ENCODE measurements at places on chromosomes 4 and X. TPM values are rescaled to one million over a fixed set of nuclear protein-coding genes. Genes with fewer than 3 reads are reported as not detected.
A peak's percentile ranks its signal among the peaks of the same experiment; 100 is the strongest.

The WNK3 gene
- total RNA-seq, result 1.6 TPM

The PLXNB3 gene
- 5.3 TPM for total RNA-seq

The FUNDC2 gene
- 63.5 TPM for total RNA-seq

The PDLIM3 gene
- not detected for total RNA-seq

The ZNF827 gene
- 6.5 TPM for total RNA-seq

The COL4A6 gene
- total RNA-seq, result 25.2 TPM

The PQBP1 gene
- total RNA-seq, result 75.5 TPM

The NXT2 gene
- 7.0 TPM for total RNA-seq

The DMP1 gene
- not detected for total RNA-seq

The ANXA10 gene
- not detected for total RNA-seq

The GAB1 gene
- 10.4 TPM for total RNA-seq

The EGFL6 gene
- total RNA-seq, result not detected

DNA sequence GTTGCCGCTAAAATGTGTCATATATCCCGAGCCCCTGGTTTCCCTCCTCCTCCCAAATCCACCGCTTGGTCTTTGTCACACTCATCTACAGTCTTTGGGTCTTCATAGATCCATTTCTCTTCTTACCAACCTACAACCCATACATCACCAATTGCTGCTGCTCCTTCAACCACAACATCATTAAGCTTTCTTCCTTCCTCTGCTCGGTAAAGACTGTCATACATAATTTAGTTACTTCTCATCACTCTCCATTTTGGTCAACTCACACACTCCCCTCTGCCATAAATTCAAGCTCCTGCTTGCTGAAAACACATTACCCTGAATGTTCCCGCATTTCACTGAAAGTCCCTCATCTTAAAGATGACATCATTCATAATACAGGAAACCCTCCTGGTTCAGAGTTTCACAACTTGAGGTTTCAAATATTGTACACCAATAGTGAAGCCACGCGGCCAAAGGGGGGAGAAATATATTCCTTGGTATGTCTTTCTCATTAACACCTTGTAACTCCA, 1.7 kb upstream of the DCTD start:
- DNase-seq, result peak; percentile 21

DNA sequence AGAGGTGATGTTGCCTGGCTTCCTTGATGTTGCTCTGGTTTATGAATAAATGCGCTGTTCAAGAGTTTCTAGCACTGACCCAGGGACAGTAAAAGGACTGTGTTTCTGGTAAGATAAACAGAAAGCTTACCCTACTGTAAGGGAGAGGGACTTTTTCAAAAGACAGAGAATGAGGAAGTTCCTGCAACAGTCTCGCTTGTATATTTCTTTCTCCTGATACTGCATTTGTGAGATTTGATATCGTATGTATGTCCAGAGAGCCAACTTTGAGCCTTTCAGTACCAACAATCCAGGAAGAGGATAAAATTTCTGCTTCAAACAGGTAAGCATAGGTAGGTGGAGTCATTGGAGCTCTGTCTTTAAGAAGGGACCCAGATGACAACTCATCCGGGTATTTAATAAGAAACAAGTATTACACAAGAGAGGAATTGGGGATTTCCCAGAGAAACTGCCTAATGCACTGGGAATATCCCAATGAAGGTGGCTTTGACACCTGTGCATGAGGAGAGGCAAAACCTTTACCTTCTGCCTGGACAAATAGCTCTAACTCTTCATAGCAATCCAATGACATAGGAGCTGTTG, 773 bp downstream of the DAPP1 start:
- DNase-seq, result peak; percentile 88

DNA sequence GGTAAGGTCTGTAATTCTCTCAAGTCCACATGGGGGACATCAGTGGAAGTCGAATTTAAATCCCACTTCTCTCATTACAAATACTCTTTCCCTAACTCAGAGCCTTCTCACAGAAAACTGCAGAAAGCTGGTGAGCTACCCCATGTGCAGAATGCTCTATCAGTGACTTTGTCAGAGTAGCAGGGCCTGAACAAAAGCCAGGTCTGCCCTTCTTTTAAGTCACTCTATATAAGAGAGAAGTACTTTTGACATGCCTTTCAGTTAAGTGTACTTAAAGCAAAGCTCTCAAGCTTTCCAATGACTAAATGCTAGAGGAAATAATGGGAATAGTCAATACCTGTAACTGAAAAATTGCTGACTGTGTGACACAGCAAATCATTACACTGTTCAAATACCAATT, 323.1 kb downstream of the KCNIP4 start:
- no peak for DNase-seq

- DNase-seq, result peak; percentile 22
These were observed 495.2 kb downstream of the NLGN4X start for GRCh38 chrX:5733501-5733900.

GRCh38 chr4:176236946-176237345, 32.1 kb downstream of the ASB5 start:
- peak; percentile 34 for DNase-seq

GRCh38 chr4:33715841-33716395, 2528.4 kb downstream of the ARAP2 start:
- peak; percentile 96 for DNase-seq

- DNase-seq, result no peak
These were observed 64.7 kb downstream of the DHX15 start for GRCh38 chr4:24519649-24520048.

DNA sequence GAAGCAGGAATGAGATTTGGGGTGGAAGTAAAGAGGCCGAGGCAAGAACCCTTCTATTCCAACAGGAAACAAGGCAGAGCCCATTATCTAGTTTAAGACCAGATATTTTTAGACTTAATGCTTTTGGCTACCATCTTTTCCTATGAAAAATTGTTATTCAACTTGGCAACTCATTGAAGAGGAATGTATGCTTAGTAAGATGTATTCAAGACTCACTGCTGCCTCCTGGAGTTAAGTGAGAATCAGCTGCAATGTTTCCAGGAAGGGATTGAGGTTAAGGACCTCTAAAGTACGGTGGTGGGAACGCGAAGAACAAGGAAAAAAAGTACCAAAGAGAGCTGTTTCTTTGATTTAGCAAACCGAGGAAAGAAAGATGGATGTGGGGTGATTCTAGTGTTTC, 89.1 kb downstream of the RAPGEF2 start:
- DNase-seq, result peak; percentile 68

GRCh38 chr4:38659346-38659745, 4.7 kb upstream of the KLF3 start:
- DNase-seq, result no peak

- no peak for DNase-seq
These were observed 48.3 kb upstream of the CBR4 start for GRCh38 chr4:169058312-169058711.

- DNase-seq, result peak; percentile 42
These were observed 50.4 kb downstream of the MGARP start for GRCh38 chr4:139229534-139230039.

DNA sequence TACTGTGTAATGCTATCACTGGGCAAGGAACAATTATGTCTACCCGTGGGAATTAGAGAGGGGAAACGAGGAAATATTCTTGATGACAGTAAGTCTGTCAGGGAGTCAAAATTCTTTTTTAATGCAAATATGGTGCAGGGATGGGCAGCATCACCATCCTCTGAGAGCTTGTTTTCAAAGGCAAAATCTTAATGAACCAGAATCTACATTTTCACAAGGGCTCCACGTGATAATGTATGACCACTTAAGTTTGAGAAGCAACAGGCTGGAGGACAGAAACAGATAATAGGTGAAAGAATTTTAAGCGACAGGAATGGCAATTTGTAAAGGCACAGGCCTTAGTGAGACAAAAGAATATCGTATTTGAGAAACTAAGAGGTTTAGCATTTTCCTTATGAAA, 63.4 kb downstream of the CLOCK start:
- DNase-seq, result no peak

GRCh38 chrX:110086162-110086915, 83.4 kb downstream of the TMEM164 start:
- no peak for DNase-seq

DNA sequence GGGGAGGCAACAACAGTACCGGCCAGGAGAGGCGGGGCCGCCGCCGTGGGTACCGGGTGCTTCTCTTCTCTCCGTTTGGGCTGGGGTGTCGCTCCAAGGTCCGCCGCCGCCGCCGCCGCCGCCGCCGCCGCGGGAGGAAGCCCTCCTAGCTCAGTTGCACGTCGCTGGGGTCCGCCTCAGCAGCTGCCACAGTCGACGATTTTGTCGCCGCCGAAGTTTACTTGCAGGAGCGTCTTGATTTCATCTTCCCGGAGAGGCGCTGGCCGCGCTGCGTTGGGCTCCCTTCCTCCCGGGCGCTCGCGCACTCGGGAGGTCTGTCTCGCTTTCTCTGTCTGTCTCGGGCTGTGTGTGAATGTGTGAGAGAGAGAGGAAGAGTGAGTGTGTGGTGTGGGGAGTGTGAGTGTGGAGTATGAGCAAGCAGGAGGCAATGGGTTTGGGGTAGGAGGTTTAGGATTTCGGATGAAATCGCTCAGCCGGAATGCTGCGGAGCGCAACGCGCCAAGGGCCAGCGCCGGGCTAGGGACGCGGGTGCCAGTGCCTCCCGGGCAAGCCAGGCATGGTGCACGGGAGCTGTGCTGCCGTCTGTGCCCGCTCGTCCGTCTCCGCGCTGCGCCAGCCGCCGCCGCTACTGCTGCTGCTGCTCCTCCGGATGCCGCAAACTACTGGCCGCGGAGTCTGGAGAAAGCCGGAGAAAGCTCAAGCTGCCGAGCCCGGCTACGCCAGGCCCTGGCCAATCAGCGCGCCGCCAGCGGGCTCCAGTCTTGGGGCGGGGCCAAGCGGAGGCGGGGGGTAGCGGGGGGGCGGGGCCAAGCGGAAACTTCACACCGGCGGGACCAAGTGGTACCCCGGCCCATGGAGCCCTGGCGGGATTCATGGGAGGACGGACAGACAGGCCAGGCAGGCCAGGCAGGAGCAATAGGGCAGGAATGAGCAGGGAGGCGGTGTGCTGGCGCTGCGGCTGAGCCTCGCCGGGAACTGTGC, at the start of gene PCDH19:
TSS of gene PCDH19 (minus strand) at position 664 of the 981 bp plus-strand sequence. CDS start 1,676 bp downstream, outside the sequence.
- DNase-seq, result peak; percentile 30

- no peak for DNase-seq
These were observed 265.0 kb upstream of the SLITRK2 start for GRCh38 chrX:145552643-145553042.

GRCh38 chr4:155676430-155676825, 9.8 kb downstream of the GUCY1A1 start:
- no peak for DNase-seq

- no peak for DNase-seq
These were observed 249.1 kb downstream of the KCNIP4 start for GRCh38 chr4:21699446-21699845.

DNA sequence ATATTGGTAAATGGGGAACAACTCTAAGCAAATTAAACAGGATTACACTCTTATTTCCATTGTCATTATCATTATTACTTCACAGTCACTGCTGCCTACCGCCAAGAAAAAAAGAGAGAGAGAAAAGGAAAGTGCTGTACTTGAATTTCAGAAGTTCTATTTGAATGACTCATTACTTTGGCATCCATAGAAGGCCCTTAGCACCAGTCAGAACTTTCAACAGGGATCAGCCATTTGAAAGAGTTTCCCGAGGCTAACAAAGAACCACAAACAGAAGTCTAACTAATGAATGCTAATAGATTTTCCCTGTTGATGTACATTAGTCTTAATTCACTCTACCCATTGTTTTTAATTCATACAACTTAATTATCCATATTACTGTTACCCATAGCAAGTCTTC, 116.3 kb downstream of the SHROOM4 start:
- DNase-seq, result peak; percentile 42

GRCh38 chr4:2280531-2281300, 18.8 kb upstream of the MXD4 start:
- no peak for DNase-seq

- DNase-seq, result no peak
These were observed 84.9 kb downstream of the EDA2R start for GRCh38 chrX:66553973-66554372.

GRCh38 chr4:74932832-74933561, at the start of gene PARM1:
Gene PARM1 (plus strand): TSS chr4:74933116. CDS start chr4:74933328, 212 bp downstream.
- DNase-seq, result peak; percentile 12

DNA sequence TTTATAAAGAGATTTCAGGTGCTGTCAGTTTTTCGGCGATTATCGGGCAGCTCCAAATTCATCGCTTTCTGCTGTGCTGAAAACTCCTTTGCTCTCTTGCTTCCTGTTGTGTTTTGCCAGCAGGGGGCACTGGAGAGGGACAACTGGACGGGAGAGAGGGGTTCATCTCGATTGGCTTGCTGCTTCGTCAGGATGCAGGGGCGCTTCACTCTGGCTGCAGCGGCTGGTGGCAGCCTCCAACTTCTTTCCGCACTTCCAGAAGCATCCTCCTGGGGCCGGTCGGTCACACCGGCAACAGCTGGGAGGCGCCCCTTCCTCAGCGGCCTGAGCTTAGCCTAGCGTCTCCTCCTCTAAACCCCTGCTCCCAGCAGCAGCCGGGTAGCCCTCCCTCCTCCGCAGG, 29.5 kb downstream of the MSL3 start:
- no peak for DNase-seq

DNA sequence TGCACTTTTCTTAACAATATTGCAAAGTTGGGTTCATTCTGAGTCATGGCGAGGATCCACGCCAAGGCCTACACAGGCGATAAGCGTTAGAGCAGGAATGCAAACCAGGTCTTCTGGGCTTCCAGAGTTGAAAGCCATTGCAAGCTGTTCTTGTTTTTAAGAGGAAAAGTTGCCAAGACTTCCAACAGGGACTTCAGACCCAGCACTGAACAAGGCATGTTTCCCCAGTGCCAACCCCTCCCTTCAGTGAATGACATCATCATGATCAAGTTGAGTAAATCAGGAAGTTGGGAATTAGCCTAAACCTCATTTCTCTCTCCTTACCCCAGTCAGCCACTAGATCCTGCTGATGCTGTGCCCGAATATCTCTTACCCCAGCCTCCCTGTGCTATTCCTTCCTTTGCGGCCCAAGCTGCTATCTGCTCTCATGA, 355.1 kb downstream of the HS3ST1 start:
- DNase-seq, result peak; percentile 8

DNA sequence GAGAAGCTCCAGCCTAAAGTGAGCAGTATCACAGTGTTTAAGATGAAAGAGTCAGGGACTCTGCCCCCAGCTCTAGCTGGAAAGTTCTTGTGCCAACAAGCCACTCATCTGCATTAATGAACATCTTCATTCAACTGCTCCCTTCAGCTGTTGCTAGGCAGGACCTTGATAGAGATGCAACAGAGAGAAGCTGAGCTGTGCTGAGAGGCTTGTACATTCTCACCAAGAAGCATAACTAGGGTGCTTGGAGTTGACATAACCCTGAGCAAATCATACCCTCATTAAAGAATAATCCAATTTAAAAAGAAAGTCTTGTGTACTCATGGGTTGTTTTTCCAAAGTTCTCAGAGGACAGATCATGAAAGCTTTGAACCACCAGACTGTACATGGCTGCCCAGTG, 63.2 kb downstream of the ATXN3L start:
- DNase-seq, result no peak

GRCh38 chrX:25869761-25870160, 268.4 kb upstream of the MAGEB18 start:
- DNase-seq, result peak; percentile 2

DNA sequence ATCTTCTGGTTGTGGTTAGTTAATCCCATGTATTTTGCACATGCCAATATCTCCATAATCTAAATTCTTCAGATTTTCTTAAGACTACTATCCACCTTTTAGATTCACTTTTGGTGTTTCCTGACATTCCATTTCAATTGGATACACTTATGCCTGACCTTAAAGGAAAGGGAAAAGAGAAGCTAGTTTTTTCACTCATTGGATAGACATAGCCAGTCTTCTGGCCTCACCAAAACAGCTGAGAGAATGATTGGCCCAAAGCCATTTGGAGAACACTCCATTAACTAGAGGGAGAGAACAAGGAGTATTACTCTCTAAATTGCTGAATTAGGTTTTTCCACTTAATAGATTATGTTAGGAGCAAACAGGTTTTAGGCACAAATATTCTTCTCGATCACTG, 4.0 kb downstream of the PRPS1 start:
- DNase-seq, result no peak

Data from foreskin keratinocyte (primary cell).